D721Med (cell line): ENCODE measurements at places on chromosomes 12 and 14.

- no peak for DNase-seq
Observed at GRCh38 chr14:34710006-34710405, 4.4 kb downstream of the CFL2 start.

DNA sequence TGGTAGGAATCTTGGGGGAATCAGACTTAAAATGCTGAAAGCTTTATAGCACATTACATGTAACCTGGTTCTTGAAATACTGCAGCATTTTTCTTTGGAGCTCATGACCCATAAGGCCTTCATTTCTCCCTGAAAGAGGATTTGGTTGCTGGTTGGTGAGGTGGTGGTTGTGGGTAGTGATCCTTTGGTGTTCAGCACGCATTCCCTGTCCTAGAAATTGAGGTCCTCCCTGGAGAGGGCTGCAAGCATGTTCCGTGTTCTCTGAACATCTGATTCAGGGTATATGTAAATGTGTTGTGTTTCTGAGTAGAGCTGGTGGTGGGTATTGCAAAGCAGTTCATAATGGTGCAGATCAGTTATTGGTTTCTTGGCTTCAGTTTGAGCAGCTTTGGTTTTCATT is 2.0 kb downstream of the SCN8A start:
- DNase-seq: no peak

- peak; percentile 31 for DNase-seq
Observed at GRCh38 chr14:78164226-78164853, 5.8 kb upstream of the NRXN3 start.

GRCh38 chr12:57526477-57527126 is 4.0 kb downstream of the MBD6 start:
- DNase-seq: no peak
